ENCODE measurements at places on chromosomes 13 and 19.

GRCh38 chr13:96403651-96404050 lies 313.7 kb downstream of the HS6ST3 start:
- no peak for DNase-seq

- no peak for DNase-seq
Observed at GRCh38 chr13:80721689-80722088, 380.8 kb upstream of the SPRY2 start.

DNA sequence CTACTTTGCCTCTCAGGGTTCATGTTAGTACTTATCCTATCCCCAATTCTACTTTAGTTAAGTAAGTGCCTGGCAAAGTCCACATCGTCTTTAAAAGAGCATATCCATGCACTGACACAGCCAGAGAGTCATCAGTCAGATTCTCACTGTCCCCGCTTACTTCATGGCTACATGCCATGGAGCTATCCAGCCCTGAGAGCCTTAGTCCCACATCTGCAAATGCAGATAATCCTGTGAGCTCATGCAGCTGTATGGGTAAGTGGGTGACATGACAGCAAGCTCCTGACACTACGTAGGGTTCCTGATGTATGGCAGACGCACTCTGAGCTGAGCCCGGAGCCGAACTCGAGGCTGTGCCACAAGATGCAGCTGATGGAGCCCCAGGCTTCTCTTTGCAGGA lies 661.5 kb downstream of the LIG4 start:
- DNase-seq = no peak

- no peak for DNase-seq
Observed at GRCh38 chr19:35049456-35049855, 7.9 kb downstream of the HPN start.

DNA sequence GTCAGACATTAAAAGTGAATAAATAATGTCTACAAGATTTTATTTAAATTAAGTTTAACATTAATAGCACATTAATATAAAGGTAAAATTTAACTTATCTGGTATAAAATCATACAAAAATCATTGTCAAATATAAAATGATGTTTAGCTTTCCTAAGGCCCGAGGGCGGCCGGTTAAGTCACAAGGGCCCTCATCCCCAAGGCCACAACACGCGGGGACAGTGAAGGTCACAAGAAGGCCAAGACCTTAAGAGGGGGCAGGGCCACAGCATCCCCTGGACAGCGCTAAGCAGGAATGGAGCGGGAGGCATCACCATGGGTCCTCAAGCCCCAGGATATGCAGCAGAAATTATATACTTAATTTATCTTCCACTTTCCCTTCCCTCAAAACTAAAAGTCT lies 62.7 kb upstream of the ZNF85 start:
- no peak for DNase-seq

GRCh38 chr13:22107549-22107948 lies 436.7 kb downstream of the FGF9 start:
- no peak for DNase-seq

GRCh38 chr13:31236211-31236786 lies 36.5 kb downstream of the B3GLCT start:
- no peak for DNase-seq

- no peak for DNase-seq
Observed at GRCh38 chr19:51926426-51926783, 867 bp upstream of the ZNF613 start.

DNA sequence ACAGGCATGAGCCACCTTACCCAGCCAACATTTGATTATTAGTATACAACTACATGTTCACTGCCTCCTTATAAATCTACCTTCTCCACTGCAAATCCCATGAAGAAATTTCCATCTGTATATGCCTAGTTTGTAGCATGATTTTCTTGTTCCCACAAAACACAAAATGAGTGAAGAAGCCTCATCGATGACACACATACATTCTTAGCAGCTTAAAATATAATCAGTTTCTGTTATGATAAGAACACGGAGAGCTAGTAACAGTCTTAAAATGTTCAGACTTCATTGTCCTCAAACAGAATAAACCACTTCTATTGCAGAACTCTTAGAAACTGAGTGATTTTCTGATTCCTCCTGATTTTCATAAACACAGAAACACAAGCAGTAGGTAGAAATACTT lies 740.5 kb downstream of the PCDH9 start:
- DNase-seq = no peak

DNA sequence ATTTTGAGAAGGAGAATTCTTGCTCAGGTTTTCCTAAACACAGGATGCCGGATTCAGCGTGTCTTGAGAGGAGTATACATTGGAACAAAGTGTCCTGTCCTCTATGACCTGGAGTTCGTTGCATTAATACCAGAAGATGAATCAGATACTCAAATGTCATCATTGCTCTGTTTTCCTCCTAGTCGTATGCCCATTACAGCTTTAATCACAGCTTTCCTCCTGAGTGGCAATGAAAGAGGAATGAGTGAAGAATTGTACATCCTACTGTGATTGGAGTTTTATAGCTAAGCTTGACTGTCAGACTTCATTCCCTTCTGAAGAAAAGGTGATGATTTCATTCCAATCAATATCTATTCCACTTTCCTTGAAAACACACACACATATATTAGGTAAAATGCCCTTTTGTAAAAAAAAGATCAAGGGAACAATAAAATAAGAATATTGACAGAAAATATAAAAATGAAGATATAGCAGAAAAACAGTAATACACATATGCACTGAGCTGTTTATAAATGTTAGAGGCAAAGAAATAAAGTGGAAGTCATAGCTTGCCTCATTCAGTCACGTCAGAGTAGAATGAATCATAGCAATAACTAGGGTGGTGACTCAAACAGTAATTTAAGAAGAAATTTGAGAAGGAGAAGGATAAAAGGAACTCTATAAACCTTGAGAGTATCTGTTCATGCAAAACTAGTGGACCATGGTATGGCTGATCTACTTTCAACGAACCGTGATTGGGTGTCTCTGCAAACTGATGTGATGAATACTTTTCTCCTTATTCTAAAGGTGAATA lies 501.5 kb downstream of the SUCLA2 start:
- DNase-seq = no peak

DNA sequence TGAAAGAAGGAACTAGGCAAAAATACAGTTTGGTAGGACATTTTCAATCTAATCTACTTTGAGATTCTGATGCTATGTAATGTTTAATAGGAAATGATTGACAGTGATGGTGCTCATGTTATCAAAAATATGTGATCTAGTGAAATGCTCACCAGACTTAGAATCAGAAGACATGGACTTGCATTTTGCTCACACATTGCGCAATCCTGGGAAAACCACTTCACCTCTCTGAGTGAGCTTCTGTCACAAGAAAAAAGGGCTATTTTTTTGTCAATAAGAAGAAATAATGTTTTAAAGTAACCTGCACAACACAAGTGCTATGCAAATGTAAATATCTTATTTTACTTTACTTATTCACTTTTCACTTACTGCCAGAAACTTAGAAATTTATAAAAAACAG lies 380.9 kb upstream of the HTR2A start:
- DNase-seq = no peak

GRCh38 chr13:95643936-95644598 lies 439 bp downstream of the DZIP1 start:
- DNase-seq = no peak

GRCh38 chr19:8515317-8515716 lies 1.4 kb upstream of the ZNF414 start:
- peak; percentile 80 for DNase-seq

DNA sequence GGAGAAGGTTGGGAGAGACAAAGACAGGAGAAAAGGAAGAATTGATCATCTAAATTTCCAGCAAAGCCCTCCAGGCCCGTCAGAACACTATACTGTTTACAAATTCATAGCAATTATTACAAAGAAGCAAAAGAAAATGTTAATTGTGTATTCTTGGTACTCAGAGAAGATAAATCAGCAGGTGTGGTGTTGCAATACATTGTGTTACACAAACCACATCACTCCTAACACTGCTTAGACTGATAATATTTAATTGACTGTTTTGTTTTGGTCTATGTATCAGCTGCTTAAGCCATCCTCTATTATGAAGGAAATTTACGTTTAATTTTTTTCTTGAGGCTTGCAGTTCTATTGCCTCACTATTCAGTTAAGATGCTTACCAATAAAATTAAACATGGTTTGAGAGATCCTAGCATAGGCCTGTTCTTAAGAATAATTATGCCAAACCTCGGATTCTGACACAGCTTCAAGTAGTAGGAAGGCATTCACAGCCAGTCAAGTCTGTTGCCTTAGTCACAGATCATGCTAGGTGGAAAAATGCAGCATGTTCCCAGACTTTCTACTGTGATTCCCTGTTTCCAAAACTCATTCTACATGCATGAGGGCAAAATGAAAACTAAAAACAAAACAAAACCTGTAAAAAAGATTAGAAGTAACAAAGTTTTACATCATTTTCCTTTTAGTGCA lies 129.2 kb downstream of the TBC1D4 start:
- DNase-seq = no peak

DNA sequence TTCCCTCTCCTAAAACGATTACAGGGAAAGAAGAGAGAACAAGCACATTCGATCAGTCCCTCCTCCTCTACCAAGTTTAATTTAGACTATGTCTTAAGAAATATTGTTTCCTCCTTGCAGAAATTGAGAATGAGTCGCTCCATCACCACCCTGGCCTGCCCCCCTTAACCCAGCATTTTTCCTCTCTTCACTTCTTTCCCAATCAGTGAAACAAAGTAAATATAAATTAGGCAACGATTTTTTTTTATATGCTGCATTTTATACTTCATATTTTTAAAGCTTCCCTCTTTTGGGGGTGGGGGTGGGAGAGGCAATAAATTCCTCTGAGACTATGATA lies 300.0 kb downstream of the SPRY2 start:
- no peak for DNase-seq

DNA sequence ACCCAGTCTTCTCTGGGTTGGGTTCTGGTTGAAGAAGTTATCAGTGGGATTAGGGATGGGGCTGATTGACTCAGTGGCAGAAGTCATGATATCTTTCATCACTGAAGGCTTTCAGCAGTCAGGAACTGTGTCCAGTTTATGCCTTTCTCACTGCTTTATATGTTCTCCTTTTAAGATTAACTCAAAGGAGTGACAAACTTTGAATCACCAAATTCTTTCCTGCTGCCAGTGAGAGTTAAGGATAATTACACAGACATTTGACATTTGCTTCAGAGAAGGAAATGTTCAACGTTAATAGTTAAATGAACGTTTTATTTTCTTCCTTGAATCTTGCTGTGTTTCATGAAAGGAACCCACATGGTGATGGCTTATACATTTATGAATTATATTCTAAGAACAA lies 41.0 kb upstream of the CNMD start:
- no peak for DNase-seq

DNA sequence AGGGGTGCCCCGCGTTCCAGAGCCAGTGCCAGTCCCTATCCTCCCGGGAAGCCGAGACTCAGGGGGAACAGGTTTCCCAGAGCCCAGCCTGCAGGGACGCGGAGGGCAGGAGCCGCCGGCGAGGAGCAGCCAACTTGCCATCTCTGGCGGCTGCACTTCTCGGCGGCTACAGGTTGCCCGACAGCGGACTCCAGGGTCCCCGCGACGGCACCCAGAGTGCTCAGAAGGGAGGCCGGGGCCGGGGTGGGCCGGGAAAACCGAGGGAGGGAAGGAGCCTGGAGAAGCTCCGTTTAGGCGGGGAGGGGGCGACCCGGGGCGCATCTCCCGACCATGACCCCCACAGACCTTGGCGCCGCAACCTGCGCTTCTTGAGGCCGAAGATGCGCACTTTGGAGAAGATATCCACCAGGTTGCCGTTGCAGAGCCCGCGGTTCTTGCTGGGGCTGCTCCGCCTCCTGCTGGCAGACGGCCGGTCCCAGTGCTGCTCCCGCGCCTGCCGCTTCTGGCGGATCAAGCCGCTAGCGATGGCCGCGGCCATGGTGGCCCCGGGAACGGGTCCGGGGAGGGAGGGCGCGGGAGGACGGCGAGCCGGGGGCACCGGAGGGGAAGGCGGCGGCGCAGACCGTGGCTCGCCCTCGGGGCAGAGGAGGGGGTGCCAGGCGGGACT lies 463.8 kb downstream of the ITGBL1 start:
- DNase-seq = no peak

- no peak for DNase-seq
Observed at GRCh38 chr13:101416181-101417042, at the start of gene NALCN. Gene NALCN (minus strand): TSS chr13:101416508. CDS start chr13:101399126, 17,382 bp downstream.

- DNase-seq = no peak
Observed at GRCh38 chr19:12886651-12886968, 391 bp downstream of the KLF1 start.

DNA sequence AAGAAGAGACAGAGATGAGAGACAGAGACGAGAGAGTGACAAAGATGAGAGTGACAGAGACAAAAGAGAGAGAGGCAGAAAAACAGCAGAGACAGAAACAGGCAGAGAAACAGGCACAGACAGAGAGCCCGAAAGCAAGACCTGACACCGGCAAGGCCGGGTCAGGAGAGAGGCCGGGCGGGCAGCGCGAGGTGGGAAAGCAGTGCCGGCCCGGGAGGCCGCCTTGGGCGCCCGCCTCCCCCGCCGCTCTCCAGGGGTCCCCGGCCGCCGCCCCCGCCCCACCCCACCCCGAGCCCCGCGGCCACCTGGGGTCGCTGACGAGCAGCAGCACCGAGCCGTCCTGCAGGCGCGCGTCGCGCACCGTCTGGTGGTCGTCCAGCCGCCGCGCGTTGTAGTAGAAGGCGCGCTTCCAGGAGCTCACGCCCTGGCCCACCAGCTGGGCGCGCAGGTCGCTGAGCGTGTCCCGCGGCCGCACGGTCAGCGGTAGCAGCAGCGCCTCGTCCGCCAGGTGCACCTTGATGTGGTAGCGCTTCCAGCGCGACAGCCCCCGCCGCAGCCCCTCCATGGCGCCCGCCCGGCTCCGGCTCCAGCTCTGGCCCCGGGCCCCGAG lies at the start of gene TINCR:
TINCR (minus strand) TSS at position 594 of the 610 bp plus-strand sequence.
- no peak for DNase-seq

DNA sequence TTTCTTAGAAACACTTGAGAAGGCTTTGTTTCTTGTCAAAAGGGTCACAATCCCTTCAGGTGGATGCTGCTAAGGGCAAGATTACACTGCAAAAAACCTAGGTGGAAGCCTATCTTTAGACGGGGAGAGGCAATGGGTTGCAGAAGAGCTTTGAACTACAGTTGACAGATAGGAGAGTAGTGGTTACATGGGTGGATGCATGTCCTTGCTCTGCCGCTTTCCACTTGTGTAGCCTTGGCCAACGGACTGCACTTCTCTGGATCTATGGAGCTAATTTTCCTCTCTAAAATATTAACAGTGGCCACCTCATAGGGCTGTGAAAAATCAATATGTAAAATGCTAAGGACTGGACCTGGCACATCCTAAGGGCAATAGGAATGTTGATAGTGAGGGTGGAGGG lies 980 bp downstream of the BCKDHA start:
- DNase-seq = no peak

GRCh38 chr13:104372095-104372655 lies 1306.0 kb upstream of the SLC10A2 start:
- no peak for DNase-seq

- DNase-seq = no peak
Observed at GRCh38 chr19:14699641-14700040, 9.8 kb downstream of the ZNF333 start.

GRCh38 chr19:55520691-55521292 lies 16.1 kb downstream of the SBK2 start:
- no peak for DNase-seq

GRCh38 chr13:21025539-21025938 lies 35.8 kb downstream of the LATS2 start:
- no peak for DNase-seq

Measured in stimulated activated naive CD4-positive, alpha-beta T cell (primary cell).